ENCODE measurements at places on chromosomes 4 and X.
A peak's percentile ranks its signal among the peaks of the same experiment; 100 is the strongest.

- no peak for DNase-seq
These were observed 41.5 kb upstream of the ZXDA start for GRCh38 chrX:57951666-57952319.

DNA sequence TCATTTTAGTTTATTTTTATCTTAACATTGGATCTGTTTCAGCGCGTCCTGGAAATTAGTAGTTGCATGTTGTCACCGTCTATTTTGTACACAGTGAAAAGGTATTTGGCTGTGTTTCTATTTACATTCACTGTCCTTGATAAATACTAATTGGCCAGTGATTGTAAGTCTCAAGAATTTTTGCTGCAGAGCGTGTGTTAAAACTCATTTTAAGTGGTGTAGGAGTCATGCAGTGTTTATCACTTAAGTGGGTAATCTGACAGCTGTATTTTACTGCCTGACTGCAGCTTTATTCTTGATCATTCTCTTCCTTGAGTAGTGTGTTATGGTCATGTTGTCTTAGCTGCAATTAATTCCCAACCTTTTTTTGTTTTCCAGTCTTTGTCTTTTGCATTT, 9.8 kb downstream of the GUCY1A1 start:
- DNase-seq: no peak

- no peak for DNase-seq
These were observed 32.6 kb downstream of the UBA6 start for GRCh38 chr4:67668315-67668714.

DNA sequence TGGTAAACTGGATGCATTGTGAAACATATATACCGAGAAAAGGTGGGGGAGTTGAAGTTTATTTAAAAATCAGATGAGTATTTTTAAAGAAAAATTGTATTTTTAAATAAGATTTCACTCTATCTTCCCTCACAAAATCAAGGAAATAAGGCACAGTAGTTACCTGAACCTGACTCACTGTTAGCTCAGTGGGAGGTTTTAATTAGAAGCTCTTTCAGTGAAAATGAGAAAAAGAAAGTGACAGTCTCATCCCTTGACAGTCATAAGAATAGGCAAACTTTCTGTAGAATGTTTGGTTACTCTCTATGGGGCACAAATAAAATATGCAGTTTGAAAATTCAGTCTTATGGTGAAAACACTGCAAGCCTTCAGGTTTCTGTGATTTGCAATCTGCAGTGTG, 49.7 kb downstream of the GRXCR1 start:
- DNase-seq: no peak

DNA sequence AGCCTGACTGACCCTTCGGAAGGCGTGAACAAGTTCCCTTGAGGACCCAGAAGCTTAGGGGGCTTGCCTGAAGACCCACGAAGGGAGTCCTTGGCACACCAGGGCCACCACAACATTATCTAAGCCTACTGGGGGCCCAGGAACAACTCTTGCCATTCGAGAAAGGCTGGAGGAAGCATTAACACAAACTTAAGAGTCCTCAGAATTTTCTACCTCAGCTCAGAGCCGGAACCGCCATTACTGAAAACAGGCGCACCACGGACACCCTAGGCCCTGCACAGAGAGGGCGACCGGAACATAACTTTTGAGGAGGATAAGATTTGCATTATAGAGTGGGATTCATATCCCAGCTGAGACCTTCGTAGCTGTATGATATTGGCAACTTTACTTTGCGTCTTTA, 229.1 kb downstream of the ADAM29 start:
- DNase-seq: no peak

DNA sequence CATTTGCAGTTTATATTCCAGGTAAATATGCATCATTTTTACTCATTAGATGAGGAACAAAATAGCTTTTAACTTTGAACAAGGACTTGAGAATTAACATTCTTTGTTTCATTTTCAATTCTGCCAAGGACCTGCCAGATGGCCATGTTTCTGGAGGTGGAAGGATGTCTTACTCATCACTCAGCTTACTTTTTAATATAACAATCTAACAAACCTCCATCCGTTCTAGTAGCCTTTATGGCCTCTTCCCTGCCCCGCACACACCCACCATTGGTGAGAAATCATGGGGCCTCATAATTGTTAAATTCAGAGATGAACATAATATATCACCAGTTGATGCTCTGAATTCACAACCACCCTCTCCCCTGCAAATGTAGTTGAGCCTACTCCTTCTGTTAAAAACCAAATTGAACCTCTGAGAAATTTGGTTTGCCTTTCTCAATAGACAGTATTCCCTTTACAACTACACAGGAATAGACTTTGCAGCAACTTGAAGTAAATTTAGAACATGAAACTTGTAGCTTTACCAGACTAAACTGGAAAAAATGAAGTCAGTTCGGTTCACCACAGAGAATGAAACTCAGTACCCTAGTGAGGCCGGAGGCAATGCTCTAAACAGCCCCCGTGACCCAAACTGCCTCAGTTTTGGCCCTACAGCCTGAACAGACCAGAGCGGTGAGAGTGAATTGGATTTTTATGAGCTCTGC, 50.1 kb upstream of the ACSL4 start:
- no peak for DNase-seq

GRCh38 chr4:169184236-169184635, 86.5 kb downstream of the SH3RF1 start:
- DNase-seq: no peak

GRCh38 chrX:69130439-69130838, 34.8 kb downstream of the PJA1 start:
- no peak for DNase-seq

DNA sequence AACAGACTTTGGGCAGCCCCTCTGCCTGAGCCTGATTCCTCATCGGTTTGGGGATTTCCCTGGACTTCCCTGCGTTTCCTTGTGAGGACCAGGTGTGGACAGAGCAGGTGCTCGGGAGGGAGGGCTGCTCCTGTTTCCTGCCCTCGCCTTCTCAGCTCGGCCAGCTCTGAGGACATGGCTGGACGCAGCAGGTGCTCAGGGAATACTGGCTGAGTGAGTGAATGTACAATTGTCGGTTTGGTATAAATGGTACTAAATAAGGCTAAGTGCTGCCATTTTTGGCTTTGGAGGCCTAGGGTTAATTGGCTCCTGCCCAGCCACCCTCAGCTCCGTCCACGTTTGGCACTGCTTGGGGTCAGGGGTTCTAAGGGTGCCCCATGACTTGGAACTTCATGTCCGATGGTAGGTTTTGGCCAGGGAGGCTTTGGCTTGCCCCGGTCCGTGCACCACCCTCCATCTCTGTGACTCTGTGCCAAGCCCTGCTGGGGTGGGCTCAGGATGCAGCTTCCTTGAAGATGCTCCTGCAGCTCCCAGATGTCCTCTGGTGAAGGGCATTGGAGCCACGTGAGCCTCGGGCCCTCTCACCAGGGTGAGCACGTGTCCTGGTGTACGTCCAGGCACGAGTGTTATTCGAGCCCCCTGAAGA, 45.0 kb upstream of the NKX1-1 start:
- DNase-seq: no peak

GRCh38 chrX:69600182-69600581, 15.7 kb upstream of the EDA start:
- DNase-seq: no peak

- DNase-seq: no peak
These were observed 1.5 kb downstream of the KLHL2 start for GRCh38 chr4:165208741-165209388.

DNA sequence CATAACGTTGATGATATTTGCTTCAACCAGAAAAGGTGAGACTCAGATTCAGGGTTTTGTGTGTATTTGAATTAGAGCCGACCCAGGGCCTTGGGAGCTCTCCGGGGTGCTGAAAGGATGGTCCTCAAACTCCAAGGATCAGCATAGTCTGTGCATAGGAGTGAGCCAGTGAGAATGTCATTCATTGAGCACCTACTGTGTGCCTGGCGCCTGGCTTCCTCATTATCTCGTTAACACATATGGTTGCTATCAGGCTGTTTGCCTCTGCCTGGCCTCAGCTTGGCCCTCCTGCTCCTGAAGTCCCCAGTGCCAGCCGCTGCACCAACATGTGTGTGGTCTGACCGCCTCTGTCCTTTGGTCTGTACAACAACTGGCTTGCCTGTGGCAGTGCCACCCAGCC, 25.1 kb upstream of the JAKMIP1 start:
- no peak for DNase-seq

GRCh38 chr4:55326629-55327028, 19.4 kb upstream of the SRD5A3 start:
- DNase-seq: no peak

DNA sequence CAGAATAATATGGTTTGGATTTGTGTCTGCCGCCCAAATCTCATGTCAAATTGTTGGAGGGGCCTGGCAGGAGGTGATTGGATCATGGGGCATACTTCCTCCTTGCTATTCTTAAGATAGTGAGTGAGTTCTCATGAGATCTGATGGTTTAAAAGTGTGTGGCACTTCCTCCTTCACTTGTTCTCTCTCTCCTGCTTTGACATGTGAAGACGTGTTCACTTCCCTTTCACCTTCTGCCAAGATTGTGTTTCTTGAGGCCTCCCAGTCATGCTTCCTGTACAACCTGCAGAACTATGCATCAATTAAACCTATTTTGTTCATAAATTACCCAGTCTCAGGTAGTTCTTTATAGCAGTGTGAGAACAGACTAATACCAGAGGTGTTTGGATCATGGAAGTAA, 325.7 kb upstream of the GIMD1 start:
- no peak for DNase-seq

DNA sequence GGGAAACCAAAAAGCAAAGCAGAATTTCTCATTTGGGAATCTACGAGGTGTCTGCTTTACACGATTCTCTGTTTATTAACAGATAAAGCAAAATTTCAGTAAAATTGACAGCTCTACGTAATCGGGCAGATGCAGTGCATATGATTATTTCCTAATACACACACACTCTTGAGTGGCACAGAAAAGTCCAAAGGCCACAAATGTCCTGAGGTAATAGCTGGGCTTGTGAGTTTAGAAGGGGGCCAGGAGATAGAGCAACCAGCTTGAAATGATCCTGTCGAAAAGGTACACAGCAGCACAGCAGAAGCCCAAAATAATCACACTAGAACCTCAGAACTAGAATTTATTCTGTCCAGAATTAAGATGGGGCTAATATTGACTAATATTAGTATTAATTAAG, 236.0 kb downstream of the FAT4 start:
- no peak for DNase-seq

- DNase-seq: no peak
These were observed 134.5 kb upstream of the RASGEF1B start for GRCh38 chr4:81606166-81606565.

DNA sequence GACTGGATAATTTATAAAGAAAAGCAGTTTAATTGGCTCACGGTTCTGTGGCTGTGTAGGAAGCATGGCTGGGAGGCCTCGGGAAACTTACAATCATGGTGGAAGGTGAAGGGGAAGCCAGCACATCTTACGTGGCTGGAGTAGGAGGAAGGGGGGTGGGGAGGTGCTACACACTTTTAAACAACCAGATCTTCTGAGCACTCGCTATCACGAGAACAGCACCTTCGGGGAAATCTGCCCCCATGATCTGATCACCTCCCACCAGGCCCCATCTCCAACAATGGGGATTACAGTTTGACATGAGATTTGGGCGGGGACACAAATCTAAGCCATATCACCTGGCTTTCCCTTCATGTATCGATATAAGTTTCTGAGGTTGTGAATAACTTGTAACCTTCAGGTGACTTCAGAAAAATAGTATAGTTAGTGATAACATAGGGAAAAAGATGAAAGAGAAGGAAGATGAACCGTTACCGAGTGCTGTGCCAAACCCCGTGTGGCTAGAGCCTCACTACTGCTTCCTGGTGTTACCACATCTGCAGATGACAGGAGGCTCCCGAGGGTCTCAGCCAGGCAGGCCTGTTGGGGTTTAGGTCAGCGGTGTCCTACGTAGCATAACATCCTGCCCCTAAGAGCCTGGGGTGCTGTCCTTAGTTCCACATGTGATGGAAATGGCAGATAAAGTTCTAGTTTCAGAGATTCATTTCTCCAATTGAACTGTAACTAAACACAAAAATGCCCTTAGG, 103.5 kb downstream of the TNIP2 start:
- DNase-seq: no peak

DNA sequence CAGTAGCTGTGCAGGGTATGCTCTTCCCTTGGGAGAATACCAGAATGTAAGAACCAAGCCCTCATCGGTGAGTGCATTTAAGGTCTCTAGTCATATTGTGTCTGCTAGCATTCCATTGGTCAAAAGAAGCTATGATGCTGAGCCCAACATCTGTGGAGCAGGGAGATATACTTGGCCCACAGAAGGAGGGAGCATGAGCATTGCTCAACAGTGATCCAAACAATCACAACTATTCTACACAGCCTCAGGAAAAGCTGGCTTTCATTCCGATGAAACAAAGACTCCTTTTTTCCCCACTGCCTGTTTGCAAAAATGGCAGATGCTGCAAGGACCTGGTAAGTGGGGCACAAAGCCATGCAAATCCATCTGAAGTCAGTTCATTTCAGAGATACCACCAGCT, 80.6 kb upstream of the DHX15 start:
- DNase-seq: no peak

DNA sequence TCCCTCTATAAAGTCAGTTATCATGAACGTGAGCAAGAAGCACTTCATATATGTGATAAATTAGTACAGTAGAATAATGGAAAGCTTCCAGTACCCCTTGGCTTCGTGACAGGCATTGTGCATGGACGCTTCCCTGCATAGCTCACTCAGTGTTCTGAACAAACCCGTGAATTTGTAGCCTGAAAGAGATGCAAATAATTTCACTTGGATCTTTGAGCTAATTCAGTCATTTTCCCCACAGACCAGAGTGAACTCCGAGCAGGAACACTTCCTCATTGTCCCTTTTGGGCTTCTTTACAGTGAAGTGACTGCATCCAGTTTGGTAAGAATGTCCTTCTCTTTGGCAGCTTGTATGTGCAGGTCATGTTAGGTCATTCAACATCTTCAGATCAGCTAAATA, 50.1 kb downstream of the ADD1 start:
- DNase-seq: no peak

DNA sequence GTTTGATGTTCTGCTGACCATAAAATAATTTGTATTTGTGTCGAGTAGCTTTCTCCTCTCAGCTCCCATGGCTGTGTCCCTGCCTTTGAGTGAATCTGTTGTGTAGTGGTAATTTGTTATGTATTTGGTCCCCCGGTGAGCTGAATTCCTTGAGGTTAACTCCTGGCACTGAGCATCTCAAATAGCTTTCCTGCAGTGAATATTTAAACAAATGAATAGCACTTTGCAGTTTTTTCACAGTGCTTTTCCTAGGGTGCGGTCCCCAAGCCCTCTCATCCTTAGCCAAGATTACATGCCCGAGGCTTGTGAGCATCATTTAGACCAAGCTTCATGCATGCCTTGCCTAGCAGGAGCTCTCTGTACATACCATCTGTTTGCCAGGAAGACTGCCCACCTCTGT, 74.2 kb downstream of the CLDN34 start:
- no peak for DNase-seq

- peak; percentile 69 for DNase-seq
These were observed 55.5 kb upstream of the LNX1 start for GRCh38 chr4:53646795-53647194.

- no peak for DNase-seq
These were observed 45.6 kb downstream of the SLIT2 start for GRCh38 chr4:20297261-20297660.

DNA sequence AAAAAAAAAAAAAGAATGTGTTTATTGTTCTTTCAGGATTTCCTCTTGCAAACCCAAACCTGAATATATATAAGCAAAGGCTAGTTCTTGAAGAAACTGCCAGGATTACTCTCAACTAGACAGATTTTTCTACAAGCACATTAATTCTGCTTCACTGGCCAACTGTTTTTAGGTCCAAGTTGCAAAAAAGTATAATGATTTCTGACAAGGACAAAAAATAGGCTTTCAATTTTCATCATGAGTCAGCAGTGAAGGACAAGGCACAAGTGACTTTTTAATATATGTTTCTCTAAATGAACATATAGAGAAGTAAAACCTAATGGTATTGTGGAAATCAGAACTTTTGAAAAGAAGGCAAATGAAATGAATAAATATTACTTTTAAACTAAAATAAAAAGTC, 73.7 kb downstream of the ELOVL6 start:
- DNase-seq: no peak
